GM19239 (cell line): ENCODE measurements at places on chromosomes 12 and 14.

DNA sequence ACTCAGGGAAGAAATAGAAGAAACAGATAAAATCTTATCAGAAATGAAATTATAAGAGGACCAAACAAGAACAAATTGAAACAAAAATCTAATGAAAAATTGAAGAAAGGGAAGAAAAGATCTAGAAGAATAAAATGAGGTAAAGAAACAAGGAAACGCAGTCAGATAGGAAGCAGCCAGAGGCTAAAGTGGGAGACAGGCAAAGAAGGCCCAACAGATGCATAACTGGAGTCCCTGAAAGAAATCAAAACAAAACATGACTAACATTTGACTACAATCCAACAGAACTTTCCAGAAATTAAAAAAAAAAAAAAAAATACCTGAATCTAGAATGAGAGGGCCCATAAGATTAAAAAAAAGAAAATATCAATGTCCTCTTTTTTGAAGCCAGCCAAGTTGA, 65.6 kb downstream of the AMN start:
- no peak for DNase-seq

- no peak for DNase-seq
These were observed 8.1 kb upstream of the IRF2BPL start for GRCh38 chr14:77036484-77037214.

DNA sequence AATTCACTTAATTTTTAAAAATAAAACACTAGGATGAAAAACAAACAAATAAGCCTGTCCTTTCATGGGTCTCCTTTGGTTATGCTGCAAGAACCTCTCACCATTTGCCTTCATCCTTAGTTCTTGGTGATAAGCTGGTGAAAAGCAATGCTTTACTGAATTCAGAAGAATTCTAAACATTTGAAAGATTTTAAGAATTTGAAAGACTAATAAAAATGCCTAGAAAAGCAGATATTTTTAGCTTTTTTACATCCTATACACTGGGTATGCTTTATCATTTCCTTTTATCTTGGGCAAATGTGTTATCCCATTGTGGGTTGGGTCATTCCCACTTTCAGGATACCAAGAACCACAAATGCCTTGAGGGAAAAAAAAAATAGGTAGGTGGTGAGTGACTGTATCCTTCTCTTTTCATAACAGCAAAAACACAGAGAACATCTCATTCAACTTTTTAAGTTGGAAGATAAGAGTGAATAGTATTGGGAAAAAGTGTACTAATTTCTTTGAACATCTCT, 197.1 kb upstream of the ABCD2 start:
- DNase-seq, result no peak

DNA sequence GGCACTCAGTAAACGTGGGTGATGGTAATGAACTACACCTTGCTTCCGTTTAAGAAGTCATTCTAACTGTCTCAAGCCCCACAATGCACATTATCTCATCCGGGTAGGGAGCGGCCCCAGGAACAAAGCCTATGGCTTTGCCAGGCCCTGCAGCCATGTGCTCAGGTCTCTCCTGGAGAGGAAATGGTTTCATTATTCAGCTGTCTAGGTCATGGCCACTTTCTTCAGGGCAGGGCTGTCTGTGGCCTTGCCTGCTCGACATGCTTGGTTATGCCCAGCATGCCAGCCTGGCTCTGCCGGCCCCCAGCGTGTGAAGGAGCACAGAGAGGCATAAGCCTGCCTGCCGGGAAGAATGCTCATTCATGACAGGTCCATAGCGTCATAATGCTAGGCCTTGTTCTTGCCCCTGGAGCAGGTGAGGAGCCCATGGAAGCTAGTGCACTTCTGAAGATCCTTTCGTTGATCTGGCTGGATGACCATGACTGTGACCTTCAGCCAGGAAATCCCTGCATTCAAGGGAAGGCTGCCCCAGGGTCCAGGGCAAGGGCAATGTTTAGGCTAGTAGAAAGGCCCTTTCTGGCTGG, 26.3 kb upstream of the FOS start:
- no peak for DNase-seq

DNA sequence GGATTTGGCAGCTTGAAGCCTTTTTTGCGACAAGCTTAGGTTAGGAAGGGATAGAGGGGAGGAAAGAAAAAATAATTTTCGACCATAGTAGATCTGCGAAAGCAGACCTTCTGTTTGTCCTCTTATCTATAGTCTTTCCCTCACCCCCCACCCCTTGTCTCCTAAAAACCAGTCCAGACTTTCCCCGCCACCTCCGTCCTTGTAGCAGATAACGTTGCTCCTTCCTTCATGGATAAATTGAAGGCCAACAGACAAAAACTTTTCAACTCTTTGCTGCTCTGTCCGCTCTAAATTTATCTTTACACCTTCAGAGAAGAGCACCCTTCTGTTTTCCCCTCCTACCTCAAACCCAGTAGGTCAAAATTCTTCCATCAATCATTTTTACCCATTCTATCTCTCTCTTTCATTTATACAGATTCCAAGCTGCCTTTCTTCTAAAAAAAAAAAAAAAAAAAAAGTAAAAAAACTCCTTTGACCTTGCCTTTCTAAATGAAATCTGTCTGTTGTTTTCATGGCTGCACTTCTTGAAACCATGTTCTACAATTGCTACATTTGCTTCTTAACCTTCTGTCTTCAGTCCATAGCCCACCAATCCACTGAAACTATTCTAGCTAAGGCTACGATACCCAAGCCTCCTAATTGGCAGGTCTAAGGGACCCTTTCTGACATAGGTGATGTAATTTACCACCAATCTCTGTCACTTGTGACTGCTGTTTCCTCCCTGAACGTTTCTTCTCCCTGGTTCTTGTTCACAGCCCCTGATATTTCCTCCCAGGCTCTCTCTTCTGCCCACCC, 11.1 kb upstream of the NEMF start:
- no peak for DNase-seq

GRCh38 chr14:102506626-102506925, 3.0 kb downstream of the ANKRD9 start:
- DNase-seq, result no peak

DNA sequence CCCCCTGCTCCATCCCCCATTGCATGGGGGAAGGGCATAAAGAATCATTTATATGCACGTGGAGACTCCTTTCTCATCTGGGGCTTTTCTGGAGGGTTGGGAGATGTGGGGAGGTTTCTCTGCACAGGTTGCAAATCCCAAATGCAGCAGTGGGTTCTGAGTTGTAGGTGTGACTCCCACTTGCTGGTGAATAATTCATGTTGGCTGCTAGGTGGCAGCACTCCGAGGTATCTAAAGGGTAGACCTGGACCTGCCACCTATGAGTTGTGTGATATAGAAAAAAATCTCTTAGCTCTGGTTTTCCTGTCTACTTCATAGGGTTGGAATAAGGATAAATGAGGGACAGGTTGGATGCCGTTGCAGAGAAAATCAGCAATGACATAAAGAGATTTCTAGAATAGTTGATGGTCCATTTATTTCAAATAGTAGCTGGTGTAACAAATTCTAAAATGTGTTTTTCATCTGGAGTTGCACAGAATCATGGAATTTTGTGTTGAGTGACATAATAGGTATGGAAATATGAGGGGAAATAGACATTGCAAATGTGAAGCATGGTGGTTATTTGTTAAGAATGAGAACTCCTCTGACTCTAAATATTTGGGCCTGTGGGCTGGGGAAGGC, 4.6 kb downstream of the MARCHF9 start:
- no peak for DNase-seq

- DNase-seq, result no peak
These were observed 293 bp downstream of the IFI27L1 start for GRCh38 chr14:94081386-94081820.

- DNase-seq, result no peak
These were observed 60.7 kb downstream of the SPPL3 start for GRCh38 chr12:120843472-120843871.

DNA sequence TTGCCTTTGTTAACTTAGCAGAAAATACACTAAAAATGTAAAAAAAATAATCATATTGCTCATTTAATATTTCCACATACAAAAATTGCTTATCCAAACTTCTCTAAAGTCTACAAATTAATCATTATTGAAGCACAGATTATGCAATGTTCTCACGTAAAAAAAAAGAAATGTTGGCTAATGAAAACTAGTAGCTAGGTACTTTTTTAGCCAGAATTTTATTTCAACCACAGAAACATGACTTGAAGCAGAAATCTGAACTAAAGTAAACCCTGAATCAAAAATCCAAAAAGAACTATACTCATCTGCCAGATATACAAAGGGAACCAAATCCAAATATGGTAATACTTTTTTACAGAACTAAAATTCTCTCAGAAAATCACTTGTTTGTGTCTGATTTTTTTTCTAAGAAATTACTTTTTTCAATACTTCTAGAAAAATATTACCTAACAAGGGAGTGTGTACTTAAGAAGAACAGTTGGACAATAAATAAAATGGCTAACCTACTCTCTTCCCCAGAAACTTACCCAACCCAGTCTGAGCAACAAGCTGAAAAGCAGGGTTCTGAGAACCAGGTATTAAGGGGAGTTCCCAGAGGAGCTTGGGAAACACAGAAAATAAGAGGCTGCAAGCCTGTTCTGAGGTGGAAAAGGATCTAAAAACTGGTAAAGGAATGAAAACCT, 78.4 kb upstream of the RAP1B start:
- no peak for DNase-seq
